ENCODE measurements at places on chromosomes 6 and 20.

- DNase-seq, result no peak
Measured at GRCh38 chr20:25035921-25036320, 22.0 kb downstream of the ACSS1 start.

DNA sequence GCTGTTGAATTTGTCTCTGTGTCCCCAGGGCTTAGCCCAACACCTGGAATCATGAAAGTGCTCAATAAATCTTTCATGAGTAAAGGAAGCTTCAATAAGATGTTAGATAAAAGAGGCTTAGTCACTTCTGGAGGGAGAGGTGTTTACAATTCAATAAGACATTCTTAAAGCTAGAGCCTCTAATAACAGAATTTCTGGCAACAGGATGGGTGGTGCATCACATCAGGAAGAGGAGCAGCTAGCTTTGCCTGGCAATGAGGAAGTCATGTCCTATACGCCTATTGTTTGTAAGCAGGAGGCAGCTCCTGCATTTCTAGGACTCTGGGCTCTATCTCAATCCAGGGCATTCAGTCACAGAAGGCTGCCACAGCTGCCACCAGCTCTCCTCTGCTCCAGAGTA lies 638.5 kb downstream of the EPM2A start:
- DNase-seq, result no peak

GRCh38 chr20:21393816-21394519 lies 3.4 kb downstream of the NKX2-4 start:
- DNase-seq, result no peak

DNA sequence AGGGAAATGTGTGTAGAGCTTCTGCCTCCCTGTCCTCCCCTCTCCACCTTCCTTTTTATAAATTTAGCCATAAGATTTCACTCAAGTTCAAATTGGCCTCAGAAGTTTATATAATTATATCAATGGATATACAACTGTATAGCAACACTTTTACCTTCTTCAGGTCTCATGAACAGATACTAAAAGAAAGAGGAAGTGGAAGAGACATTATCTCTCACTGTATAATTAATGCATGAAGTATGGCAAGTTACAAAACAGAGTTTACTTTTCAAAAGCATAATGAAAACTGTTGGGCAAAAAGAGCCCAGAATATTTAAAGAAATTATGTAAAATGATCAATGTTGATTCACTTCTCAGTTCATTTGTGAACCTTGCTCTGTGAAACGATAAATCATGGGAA lies 99.7 kb downstream of the PDE7B start:
- DNase-seq, result no peak

DNA sequence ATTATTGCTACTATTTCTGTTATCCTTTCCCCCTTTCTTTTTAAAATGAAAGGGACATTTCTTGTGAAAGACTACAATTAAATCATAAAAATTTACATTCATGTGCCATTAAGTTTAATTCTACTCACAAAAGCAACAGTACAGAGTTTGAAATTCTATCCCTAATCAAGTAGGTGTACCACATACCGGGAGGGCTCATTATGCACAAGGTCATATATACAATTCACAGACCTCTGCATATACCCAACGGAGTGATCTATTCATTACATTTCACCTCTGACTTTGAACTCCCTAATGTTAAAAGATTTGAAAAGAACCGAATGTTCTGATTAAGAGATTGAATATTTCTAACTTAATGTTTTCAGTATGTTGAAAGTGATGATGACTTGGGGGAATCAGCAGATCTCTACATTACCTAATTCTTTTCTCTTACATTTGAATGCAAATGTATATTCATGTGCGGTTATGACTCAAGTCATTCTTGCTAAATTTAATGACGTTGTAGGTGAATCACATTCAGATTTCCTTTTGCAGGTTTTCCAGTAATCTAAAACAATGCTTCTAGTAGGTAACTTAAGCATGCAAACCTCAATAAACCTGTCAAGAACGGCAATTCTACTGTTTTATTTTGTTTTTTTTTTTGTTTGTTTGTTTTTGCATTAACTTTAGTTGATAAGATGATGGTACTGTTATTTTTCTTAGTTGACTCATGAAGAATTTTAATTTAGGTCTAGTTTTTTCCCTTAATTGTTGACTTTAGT lies 7.3 kb downstream of the EYA4 start:
- no peak for DNase-seq

- DNase-seq, result no peak
Measured at GRCh38 chr20:24461848-24462247, 7.6 kb upstream of the SYNDIG1 start.

GRCh38 chr6:27532820-27533538 lies 60.1 kb upstream of the ZNF184 start:
- DNase-seq, result no peak

GRCh38 chr6:160036790-160037206 lies 67.9 kb downstream of the IGF2R start:
- no peak for DNase-seq

DNA sequence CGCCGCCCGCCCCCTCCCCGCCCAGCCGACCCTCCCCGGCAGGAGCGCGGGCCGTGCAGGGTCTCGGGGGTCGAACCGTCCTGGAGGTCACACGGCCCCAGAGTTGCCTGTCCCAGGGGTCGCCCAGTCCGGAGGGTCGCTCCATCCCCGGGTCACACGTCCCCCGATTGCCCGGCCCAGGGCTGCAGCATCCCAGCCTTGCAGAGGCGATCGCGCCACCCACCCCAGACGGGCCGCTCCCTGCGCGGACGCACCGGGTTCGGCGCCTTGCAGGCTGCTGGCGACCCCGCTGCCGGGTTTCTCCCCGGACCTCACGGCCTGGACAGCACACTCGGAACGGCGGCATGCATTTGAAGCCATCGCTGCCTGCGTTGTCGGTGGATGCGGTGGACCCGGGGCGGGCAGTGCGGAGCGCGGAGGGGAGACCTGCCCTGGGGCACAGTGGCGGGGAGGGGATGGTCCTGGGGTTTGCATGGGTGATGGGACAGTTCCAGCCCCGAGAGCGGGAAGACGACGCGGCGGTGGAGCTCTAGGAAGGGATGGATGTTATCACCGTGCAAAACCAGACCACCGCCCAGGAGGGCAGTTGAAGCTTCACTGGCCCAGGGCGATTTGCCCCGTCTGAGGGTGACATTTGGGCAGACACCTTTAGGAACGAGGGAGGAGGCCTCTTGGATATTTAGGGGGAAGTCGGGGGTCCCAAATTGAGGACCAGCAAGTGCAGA lies 22.7 kb upstream of the FRMD1 start:
- DNase-seq, result no peak

DNA sequence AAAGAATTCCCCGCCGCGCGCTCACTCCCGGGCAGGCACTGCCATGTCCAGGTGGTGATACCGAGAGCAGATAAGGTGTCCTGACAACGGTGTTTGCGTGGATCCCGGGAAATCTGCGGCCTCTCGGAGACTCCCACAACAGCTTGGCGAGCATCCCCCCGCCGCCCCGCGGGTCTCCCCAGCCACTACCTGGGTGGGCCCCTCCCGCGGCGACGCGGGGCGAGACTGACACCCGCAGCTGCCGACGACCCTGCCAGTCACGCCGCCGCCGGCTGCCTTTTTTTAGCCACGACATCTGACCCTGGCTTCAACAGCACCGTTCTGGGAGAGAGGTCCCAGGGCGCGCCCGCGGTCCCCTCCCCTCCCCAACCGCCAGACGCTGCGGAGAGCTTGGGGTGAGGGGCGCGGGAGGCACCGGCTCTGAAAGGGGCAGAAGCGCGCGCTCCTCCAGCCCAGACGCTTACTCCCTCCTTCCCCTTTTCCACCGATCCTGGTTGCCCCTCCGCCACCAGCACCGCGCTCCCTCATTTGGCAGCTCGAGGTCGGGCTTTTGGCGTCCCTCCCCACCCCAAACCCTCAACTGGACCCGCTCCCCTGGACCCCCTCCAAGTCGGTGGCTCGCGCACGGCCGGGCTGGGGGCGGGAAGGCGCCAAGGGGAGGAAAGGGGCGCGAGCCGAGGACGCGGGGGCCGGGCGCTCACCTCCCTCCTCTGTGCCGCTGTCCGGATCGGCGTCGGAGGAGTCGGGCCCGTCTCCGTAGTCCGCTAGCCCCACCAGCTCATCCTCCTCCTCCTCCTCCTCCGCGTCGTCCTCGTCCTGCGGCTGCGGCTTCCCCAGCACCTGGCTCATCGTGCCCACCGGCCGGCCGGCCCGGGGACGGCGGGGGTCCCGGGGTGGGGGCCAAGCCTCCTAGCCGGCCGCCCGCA lies 665 bp downstream of the RRAGD start:
- no peak for DNase-seq

GRCh38 chr6:111914617-111915016 lies 41.4 kb upstream of the FYN start:
- DNase-seq, result no peak

DNA sequence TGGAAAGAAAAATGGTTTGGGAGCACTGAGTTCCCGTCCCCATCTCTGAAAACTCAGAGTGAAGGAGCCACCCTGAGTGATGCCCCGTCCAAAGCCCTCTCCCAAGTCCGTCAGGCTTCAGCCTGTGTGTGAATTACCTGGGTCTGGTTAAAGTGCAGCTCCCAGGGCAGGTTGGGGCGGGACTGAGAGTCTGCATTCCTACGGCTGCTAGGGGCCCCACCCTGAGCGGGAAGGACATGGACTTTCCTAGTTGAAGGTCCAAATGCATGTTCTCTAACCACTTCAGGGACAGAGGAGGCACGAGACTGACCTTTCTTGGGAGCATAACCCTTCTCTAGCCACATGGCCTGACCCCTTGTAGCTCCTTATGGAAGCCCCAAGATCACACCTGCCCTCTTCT lies 97.2 kb downstream of the SYNDIG1 start:
- no peak for DNase-seq

DNA sequence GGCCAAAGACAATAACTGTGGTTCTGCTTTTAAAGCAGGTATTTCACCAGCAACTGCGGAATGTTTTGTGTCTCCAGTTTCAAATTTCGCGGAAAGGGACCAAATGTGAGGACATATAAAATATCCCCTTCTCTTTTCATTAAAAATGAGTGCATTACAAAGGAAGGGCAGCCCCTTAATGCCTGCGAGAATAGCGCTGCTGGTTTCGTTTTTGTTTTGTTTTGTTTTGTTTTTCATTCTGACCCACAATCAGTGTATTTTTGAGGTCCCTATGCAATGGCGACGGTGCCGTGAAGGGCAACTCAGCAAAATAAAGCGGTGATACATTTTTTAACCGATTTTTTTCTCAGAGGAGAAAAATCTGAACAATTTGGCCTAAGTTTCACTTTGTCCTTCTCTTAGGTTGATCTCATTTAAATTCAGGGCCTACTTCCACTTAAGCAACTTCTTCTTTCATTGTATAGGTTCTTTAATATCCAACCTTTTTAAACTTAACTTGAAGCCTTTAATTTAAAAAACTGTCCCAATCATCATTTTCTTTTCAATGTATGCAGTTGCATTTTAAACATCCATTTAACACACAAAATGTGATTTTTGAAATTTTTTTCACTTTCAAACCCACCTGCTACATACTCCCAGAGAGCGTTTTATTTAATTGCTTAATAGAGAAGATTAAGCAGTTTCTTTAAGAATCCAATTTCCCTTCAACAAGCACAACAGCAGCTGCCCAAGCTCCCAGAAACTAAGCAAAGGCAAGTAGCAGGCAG lies 2.9 kb upstream of the HIVEP2 start:
- DNase-seq, result no peak

DNA sequence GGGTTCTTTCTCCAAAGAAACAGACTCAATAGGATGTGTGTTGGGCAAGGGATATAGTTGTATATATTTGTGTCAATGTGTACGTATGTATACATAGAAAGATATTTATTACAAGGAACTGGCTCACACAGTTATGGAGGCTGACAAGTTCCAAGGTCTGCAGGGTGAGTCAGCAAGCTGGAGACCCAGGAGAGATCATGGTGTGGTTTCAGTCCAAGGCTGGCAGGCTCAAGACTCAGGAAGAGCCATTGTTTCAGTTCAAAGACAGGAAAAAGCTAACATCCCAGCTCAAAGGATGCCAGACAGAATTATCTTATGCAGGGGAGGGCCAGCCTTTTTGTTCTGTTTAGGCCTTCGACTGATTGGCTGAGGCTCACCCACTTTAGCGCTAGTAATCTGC lies 89.9 kb upstream of the RALGAPA2 start:
- no peak for DNase-seq

DNA sequence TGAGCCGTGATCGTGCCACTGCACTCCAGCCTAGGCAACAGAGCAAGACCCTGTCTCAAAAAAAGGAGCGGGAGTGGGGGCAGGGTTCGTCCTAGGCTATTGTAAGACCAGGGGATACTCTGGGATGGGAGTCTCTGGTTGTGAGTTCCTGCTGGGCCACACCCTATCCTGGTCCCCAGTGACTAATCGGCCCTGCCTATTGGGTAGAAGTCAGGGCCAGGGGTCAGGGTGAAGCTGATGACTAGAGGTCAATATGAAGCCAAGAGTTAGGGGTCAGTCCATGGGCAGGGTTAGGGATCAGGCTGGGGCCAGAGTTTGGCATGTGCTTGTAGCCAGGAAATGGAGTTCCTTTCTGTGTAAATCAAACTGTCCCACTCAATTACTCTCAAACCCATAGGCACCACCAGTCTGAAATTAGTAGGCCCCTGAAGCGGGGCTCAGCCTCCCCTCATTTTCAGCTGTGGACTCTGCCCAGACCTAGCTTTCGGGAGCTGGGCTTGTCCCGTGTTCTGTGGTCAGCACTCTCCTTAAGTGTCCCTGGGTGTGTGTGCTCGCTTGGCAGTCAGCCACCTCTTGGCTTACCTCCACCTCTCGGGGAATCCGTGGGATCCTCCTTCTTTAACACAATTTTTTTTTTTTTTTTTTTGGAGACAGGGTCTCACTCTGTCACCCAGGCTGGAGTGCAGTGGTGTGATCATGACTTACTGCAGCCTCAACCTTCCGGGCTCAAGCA lies 1.8 kb downstream of the HSPA12B start:
- DNase-seq, result no peak

DNA sequence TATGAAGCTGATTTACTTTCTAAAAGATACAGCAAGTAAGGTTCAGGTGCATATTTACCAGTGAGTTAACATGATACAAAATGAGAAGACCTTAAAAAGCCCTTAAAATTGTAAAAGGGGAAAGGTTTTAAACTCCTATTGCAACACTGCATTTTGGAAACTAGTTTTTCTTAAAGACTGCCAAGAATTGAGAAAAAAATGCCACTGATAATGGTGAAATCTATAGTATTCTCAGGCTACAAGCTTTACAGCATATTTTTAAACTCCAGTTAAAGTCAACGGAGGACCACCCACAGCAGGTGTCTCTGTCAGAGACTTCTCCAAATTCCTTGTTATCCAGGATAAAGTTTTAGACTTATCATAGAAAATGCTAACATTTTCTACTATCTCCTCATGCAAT lies 53.6 kb downstream of the ELOVL5 start:
- no peak for DNase-seq

- DNase-seq, result no peak
Measured at GRCh38 chr20:15267935-15268334, 930.5 kb upstream of the FLRT3 start.

GRCh38 chr6:104251651-104252050 lies 608.1 kb downstream of the HACE1 start:
- DNase-seq, result no peak

All from stimulated activated CD4-positive, alpha-beta T cell treated with anti-CD3 and anti-CD28 coated beads, TNF-alpha, amount 100 ng/mL, for 1 hour (primary cell).